ENCODE measurements at places on chromosomes 7 and 10.

DNA sequence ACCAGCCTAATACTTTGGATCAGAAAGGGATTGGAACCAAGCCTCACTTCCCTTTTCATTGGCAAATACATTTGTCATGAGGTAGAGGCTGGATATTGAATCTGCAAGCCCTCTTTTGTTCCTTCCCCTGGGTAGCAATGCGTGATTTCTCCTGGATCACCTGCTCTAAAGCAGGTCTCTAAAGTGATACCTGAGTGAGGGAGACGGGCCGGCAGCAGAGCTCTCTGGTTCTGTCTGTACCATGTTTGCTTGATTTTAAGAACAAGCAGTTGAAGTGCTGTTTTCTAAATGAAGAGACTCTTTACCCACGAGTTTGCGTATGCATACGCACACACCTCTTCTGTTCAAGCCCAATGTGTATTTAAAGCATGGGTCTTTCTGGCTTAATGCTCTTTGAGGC, 41.1 kb downstream of the GARS1 start:
- no peak for DNase-seq

DNA sequence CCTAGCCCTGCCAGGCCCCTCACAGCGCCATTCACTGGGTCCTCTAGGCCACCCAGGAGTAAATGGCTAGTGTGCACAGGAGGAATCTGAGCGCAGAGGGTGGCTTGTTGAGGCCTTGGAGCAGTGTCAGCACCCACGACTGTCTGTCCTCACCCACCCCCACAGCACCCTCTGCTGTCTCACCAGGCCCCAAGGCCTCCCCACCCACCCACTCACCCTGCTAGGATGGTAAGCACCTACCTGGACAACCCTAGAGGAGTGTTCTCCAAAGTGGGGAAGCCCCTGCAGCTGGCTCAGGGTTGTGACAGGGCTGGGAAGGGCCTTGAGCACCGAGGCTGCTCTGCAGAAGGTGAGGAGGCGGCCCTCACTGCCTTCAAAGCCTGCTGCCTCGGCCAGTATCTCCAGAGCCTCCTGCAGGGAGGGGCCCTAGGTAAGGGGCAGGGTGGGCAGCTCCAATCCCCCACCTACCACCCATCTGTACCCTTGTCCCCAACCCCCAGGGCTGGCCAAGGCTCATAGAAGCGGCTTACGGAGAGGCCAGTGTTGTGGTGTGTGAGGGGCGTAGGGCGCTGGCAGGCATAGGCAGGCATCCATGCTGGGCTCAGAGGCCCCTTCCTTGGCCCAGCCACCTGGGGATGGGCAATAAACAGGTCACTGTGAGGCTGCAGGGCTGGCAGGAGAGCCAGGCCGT, 2.9 kb downstream of the POLM start:
- no peak for DNase-seq

GRCh38 chr10:49225218-49225876, 37.2 kb upstream of the TMEM273 start:
- DNase-seq = no peak

- DNase-seq = no peak
Measured at GRCh38 chr7:11212816-11213215, 239.1 kb downstream of the PHF14 start.

- no peak for DNase-seq
Measured at GRCh38 chr7:135291809-135292253, 58.2 kb downstream of the STRA8 start.

DNA sequence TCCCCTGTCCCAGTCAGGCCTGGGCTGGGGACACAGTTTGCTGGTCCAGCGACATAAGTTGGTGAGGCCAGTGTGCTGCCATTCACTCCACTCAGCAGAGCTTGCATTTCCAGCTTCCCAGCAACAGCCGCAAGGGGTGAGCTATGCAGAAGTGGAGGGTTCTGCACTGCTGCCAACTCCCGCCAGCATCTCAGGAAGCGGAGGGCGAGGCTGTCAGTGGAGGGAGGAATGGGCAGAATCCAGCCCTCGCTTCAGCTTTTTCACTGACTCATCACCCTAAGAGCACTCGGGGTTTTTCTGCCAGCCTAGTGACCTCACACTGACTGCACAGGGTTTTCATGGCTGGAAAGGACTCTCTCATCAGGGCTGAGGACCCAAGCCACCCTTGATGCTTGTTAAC, 625.1 kb upstream of the MKI67 start:
- DNase-seq = no peak

GRCh38 chr7:78412216-78412858, 613.8 kb downstream of the PHTF2 start:
- DNase-seq = no peak

GRCh38 chr7:93043385-93043985, 74.3 kb downstream of the SAMD9 start:
- DNase-seq = peak; percentile 80

DNA sequence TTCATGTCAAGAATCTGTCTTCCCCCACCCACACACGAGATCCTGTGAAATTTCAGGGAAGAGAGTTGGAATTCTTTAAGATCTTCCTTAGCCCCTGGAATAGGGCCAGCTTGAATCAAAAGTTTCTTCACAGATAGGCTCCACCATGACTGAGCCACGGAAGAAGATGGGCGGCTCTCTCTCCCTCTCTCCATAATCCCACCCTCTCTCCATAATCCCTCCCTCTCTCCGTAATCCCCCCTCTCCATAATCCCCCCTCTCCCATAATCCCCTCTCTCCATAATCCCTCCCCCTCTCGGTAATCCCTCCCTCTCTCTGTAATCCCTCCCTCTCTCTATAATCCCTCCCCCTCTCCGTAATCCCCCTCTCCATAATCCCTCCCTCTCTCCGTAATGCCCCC, 20.4 kb downstream of the SHH start:
- no peak for DNase-seq

DNA sequence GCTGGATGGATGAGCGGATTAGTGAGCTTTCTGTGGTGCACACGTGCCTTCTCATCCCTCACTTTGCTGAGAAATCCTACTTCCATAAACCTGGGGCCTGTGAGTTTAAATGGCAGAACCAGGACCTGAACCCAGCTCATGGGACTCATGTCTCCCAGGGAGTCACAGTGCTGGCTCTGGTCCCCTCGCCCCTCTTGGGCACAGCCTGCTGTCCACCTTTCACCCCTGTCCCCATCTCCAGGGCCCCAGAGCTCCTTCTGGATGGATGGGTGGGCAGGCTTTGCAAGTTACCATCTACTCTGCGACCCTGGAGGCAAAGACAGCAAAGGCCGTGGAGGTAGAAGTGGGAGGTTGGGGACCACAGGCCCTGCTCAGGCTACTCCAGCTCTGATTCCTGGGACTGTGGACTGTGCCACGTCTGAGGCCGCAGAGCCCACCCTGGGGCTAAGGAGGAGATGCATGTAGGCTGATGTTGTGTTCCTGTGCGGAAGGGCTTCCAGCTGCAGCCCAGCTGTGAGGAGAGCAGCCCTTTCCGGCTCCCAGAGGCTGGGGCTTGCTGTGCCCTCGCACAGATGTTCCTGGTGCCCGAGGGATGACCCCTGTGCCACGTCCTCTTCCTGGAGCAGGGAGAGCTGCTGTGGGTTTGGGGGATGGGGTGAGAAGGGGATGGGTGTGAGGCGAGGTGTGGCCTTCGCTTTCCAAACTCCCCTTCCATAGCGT, 40.3 kb downstream of the PRF1 start:
- no peak for DNase-seq

DNA sequence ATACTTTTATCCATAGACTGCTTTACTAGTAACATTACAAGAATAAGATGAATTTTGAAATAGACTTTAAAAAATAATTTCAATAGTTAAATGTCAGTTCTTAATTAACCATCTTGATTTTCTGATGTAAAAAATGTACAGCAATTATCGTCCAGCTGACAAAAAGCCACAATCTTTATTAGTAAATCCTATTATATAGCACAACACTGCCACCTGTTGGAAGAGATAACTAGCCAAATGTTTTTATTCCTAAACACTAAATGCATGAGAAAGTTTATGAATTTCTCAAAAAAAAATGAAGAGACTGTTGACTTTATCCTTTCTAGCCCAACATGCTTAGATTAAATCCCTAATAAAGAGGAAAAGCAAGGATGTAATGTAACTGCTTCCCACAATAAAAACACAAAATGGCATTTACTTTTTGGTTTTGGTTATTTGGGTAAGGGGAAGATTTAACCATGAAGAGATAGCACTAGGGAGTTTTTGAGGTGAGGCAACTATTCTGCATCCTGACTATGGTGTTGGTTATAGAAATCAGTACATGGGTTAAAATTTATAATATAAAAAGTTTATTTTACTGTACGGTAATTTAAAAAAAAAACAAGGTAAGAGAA, 8.0 kb downstream of the COA1 start:
- peak; percentile 48 for DNase-seq

GRCh38 chr7:120941856-120942255, 8.7 kb upstream of the ING3 start:
- no peak for DNase-seq

DNA sequence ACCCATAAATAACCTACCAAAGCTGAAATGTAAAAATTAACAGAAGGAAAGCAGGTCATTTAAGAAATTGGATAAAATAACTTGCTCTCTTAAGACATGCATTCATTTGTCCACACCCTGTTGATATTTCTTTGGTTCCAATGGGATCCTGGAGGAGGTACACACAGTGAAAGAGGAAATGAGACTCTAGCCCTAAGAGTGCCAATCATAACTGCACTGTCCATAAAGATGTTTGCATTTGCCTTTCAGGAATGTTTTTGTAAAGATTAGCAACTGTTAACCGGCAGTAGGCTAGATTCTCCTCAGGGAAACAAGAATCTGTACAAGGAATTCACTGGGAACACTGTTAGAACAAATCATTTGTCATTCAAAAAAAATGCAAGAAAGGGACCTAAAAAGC, 61.0 kb downstream of the MEOX2 start:
- DNase-seq = no peak

DNA sequence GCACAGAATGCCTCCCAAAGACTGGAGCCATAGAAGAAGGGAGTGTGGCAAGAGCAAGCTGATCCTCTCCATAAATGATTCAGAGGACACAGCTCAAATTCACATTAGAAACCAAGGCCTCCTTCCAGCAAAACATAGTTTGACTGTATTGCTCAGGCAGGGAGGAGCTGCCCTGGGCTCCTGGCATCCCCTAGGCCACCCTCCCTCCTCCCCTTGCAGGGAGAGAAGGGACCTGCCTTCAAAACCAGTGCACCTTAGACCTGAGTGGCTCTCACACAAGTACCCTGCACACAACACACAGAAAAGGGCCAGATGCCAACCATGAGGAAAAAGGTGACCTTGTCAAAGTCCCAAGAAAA, 64.7 kb downstream of the CREB3L2 start:
- no peak for DNase-seq

DNA sequence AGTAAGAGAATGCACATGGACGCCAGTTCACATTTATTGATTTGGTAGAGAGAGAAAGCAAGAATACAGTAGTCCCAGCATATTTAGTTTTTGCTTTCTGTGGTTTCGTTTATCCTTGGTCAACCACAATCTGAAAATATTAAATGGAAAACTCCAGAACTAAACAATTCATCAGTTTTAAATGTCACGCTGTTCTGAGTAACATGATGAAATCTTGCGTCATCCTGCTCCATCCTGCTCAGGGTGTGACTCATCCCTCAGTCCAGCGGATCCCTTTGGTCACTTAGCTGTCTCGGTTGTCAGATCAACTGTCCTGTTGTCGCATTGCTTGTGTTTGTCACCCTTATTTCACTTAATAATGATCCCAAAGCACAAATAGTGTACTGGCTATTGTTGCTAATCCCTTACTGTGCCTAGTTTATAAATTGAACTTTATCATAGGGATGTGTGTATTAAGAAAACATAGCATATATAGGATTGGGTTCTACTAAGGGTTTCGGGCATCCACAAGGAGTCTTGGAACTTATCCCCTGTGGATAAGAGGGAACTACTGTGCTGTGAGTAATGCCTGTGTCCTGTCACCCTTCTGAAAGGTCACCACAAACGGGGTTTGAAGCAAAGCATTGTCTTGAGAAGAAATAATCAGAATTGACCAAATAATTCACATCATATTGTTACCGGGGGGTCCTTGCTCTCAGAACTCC, 73.6 kb downstream of the OTUD1 start:
- no peak for DNase-seq

GRCh38 chr10:52050429-52051047, 263.5 kb upstream of the DKK1 start:
- DNase-seq = no peak

- no peak for DNase-seq
Measured at GRCh38 chr7:151367284-151367683, 25.7 kb downstream of the NUB1 start.

GRCh38 chr7:23242321-23242720, 4.3 kb upstream of the GPNMB start:
- DNase-seq = no peak

DNA sequence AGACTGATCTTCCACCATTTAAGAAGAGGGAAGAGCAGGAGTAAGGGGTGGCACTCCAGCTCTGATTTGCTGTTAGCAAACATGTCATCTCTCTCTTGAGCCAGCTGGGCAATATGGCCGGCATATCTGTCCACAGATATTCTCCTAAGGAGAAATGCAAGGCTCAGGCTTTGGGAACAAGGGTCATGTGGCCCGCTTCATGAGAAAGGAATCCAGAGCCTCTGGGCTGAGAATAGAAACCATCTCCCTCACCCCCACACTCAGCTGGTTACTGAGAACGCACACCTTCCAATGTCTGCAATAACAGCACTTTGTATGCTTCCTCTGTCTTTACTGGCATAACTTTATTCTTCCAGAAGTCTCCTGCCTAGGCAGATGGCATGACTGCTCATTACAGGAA, 171.2 kb downstream of the ELMO1 start:
- DNase-seq = no peak

- no peak for DNase-seq
Measured at GRCh38 chr7:73973091-73973490, 54.9 kb upstream of the ELN start.

- DNase-seq = no peak
Measured at GRCh38 chr10:6843481-6843881, 263.4 kb upstream of the PRKCQ start.

GRCh38 chr7:111835066-111835465, 272.8 kb upstream of the IMMP2L start:
- peak; percentile 70 for DNase-seq

DNA sequence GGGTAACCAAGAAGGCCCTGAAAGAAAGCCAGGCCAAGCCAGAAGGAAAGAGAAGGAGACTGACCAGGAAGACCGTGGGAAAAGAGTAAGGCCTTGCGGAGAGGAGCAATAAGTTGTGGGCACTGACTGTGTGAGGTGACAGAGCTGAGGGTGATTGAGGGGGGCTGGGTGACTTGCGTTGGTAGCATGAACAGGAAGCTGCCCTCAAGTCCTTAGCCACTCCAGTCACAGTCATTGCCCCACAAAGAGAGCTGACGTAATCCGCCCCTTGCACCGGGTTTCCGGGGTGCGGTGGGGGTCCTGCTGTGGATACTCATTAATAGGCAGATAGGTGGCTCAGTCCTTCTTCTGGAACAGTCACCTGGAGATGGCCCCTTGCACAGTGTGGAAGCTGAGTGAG, 16.1 kb upstream of the DMBT1 start:
- no peak for DNase-seq

GRCh38 chr7:132636581-132636980, 60.3 kb upstream of the PLXNA4 start:
- DNase-seq = no peak

GRCh38 chr7:42192851-42193461, 44.1 kb downstream of the GLI3 start:
- DNase-seq = no peak

- no peak for DNase-seq
Measured at GRCh38 chr10:77828377-77828776, 98.2 kb downstream of the DLG5 start.

- DNase-seq = no peak
Measured at GRCh38 chr10:31770307-31770902, 158.2 kb downstream of the ARHGAP12 start.
